ENCODE measurements at places on chromosomes 11 and 22.
A peak's percentile ranks its signal among the peaks of the same experiment; 100 is the strongest.

- DNase-seq: no peak
Measured at GRCh38 chr22:33288078-33288477, 229.9 kb upstream of the SYN3 start.

- no peak for DNase-seq
Measured at GRCh38 chr11:1100417-1101245, 26.0 kb downstream of the MUC2 start.

- no peak for DNase-seq
Measured at GRCh38 chr11:132051704-132052103, 681.3 kb downstream of the NTM start.

GRCh38 chr11:94754819-94755218 is 13.3 kb upstream of the AMOTL1 start:
- DNase-seq: no peak

GRCh38 chr11:131253142-131253655 is 117.2 kb upstream of the NTM start:
- DNase-seq: no peak

- peak; percentile 36 for DNase-seq
Measured at GRCh38 chr11:68051191-68052136, 12.6 kb downstream of the TCIRG1 start.

- DNase-seq: no peak
Measured at GRCh38 chr11:86627776-86628455, 44.5 kb downstream of the ME3 start.

GRCh38 chr22:45358127-45358526 is 48.4 kb downstream of the FAM118A start:
- DNase-seq: no peak

DNA sequence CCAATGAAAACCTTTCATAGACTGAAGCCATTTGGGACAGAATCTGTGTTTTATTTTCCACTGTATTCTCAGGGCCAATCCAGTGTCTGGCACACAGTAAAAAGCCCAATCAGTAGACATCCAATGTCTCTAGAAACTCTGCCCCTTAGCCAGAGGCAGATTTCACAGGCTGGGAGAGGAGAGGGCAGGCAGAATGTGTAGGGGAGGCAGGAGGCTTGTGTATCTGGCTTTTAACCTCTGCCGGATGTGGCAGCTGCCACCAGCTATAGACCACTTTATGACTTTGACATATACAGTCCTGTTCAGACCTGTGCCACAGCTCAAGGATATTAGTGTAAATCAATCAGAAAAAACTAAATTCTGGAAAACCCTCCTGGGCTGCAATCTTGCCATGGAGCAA is 4.4 kb downstream of the EXPH5 start:
- DNase-seq: peak; percentile 9

GRCh38 chr11:35618497-35619115 is 346 bp downstream of the FJX1 start:
- DNase-seq: no peak

DNA sequence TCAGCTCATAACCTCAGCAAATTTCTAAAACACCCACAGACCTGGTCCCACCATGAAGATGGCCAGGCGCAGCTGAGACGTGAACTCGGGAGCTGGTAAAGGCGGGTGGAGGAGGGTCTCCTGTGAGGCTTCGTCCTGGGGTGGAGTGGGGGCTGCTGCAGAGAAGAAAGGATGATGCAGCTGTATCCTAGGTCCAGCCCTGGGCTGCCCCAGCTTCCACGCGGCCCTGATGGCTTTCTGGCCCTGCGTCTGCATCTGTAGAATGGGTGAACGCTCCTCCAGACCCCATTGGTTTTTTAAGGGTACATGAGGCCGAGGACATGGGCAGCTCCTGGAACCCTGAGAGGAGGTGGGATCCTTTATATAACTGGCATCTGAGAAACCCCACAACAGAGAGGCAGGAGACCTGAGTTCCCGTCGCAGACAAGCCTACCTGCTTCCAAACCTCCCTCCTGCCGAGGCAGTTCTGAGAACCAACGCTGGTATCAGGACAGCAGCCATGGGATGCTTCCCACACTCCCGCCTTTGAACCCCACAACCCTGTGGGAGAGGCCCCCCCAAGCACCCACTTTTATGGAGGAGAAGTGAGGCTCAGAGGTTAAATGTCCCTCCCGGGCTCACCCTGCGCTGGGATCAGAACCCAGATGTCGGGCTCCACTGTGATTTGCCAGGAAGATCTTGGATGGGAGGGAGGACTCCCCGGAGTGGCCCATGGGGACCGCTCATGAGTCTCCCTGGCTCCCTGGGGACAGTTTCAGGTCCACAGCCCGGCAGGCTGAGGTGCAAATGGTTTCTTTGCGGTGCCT is 55.2 kb upstream of the FGF3 start:
- DNase-seq: no peak

- DNase-seq: peak; percentile 53
Measured at GRCh38 chr22:49970528-49971231, 10.1 kb downstream of the PIM3 start.

GRCh38 chr11:78085972-78086371 is 6.3 kb upstream of the NDUFC2 start:
- DNase-seq: no peak

DNA sequence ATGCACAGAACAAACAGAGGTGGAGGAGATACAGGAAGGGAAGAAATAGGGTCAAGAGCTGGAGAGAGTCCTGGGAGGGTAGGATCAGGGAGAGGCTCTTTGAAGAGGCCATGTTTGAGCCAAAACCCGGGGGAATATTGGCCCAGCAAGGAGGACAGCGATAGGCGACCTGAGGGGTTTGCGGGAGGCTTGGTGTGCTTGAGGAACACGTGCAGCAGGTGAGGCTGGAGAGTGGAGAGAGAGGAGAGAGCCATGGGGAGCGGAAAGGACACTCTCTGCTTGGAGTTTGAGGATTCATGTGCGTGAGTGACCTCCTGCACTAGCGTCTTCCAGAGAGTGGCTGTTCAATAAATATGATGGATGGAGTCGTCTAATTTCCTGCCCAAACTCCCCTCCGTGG is 4.7 kb upstream of the B3GAT1 start:
- no peak for DNase-seq

GRCh38 chr22:43479301-43479950 is 67.6 kb downstream of the MPPED1 start:
- DNase-seq: no peak

GRCh38 chr11:26676641-26677040 is 45.2 kb downstream of the SLC5A12 start:
- no peak for DNase-seq

GRCh38 chr11:104142698-104143097 is 21.2 kb downstream of the PDGFD start:
- no peak for DNase-seq

DNA sequence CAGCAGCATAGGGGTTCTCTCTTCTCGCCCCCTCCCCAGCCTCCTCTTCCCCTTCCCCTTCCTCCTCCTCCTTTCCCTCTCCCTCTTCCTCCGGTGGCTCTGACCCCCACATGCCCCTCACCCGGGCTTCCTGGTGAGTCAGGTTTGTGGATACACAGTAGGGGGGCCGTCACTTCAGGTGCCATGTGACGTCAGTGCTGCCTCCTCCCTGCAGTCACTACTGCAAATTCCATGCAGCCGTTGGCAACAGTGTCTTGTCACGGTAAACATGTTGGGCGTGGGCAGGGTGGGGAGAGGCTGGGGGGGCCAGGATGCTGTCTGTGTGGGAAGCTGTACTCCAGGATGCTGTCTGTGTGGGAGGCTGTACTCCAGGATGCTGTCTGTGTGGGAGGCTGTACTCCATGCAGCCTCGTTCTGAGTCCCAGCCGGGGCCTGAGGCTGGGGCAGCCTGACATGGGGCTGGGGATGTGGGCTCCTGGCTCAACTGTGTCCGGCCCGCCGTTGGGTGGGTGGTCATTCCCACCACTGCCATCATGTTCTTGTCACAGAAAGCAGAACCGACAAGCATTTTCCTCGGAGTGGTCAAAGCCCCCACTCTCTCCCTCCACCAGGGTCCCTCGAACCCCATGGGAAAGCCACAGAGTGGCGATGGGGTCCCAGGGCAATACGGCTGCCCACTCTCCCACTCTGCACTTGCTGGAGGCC is 2.4 kb upstream of the MUC2 start:
- peak; percentile 28 for DNase-seq

DNA sequence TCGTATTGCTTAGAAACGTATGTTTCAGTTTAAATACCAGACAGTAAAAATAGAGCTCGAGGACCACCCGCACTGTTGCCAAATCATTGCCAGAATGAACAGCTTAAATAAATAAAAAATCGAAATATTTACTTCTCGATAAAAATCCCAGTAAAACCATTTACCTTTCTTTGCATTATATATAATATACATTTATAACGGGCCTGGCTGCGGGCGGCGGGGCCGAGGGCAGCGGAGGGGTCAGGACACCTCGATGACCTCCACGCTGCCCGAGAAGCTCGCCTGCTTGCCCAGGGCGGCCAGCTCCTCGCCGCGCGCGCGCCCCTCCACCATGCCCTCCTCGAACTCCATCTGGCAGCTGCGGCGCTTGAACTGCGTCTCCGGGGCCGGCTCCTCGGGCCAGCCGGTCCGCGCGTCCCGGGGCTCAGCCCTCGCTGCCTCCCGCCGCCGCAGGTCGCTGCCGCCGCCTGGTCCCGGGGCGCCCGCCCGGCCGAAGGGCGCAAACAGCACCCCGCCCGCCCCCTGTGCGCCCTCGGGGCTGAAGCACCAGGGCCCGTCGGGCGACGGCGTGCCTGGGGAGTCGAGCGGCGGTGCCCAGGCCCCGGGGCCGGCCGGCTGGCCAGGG is 15.7 kb downstream of the DUSP8 start:
- DNase-seq: no peak

GRCh38 chr11:103013421-103013820 is 57.9 kb upstream of the MMP13 start:
- DNase-seq: no peak

DNA sequence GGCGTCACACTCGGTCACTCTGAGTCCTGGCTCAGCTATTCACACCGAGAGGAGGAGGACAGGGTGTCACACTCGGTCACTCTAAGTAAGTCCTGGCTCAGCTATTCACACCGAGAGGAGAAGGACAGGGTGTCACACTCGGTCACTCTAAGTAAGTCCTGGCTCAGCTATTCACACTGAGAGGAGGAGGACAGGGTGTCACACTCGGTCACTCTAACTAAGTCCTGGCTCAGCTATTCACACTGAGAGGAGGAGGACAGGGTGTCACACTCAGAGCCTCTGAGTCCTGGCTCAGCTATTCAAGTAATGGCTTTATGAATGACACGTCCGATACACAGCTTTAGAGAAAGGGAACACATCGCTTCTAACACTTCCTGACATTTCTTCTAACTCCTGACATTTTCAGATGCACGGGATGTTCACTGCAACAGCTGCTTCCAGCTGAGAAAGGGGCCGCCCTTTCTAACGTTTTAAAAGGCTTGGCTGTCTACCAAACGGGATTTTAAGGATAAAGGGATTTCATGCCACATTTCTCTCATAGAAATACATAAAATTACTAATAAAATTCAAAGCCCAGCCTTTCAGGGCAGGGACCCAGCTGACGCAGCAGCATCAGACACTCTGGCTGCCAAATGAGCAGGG is 28.1 kb downstream of the DRD4 start:
- DNase-seq: no peak

- no peak for DNase-seq
Measured at GRCh38 chr11:104549019-104549418, 349.2 kb downstream of the CASP12 start.

- DNase-seq: no peak
Measured at GRCh38 chr11:21975242-21975641, 217.6 kb upstream of the ANO5 start.

GRCh38 chr11:40271361-40271760 is 1188.1 kb downstream of the LRRC4C start:
- DNase-seq: no peak

GRCh38 chr11:8090756-8091155 is 9.7 kb downstream of the TUB start:
- DNase-seq: peak; percentile 75

DNA sequence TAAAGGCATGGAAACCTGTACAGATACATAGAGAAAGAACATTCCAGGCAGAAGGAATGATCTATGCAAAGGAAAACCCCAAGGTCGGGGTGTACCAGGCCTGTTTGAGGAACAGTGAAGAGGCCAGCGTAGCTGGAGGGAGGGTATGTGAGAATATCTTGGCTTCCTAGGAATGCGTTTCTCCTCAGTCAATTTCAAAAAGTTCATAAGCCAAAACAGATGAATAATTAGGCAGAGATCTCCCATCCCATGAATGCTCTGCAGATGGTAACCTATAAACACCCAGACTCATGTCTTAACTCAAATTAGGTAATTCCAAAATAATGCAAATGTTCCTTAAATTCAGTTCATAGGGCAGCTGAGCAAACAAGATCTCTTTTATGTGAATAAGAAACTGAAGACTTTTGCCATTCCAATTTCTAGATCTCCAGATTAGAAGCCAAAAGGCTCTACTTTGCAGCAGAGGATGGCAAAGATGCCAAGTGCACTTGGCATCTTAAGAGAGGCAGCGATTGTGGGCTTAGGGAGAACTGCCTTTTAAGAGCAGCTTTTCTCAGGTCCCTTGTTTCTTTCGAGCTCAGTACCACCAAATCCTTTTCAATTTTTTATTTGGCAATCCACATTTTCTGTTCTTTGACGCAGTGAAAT is 13.2 kb downstream of the FAM118B start:
- DNase-seq: no peak

DNA sequence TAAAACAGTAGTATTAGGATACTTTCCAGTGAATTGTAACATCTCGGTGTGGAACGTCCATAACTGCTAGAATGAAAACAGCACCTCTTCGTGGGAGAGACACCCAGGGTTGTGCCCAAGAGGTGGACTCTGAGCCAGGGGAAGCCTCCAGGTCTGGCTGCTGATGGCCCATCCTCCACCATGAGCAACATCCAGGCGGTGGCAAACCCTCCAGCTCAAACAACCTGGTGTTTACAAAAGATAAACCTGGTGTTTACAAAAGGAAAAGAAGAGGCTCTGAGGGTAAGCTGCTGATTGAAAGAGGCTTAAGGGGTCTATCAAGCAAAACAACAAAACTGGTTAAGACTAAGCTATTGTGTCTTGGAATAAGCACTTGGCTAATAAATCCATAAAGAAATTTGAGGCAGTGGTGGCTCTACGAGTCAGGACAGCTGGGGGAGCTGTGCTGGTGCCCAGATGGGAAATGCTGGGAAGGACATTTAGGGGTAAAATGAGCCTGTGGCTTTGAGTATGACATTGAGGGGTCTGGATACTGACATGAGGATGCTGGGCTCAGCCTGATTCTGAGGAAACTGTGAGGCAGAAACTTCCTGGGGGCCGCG is 909.0 kb downstream of the BRD1 start:
- no peak for DNase-seq

GRCh38 chr11:134468081-134468668 is 56.1 kb upstream of the B3GAT1 start:
- DNase-seq: no peak

DNA sequence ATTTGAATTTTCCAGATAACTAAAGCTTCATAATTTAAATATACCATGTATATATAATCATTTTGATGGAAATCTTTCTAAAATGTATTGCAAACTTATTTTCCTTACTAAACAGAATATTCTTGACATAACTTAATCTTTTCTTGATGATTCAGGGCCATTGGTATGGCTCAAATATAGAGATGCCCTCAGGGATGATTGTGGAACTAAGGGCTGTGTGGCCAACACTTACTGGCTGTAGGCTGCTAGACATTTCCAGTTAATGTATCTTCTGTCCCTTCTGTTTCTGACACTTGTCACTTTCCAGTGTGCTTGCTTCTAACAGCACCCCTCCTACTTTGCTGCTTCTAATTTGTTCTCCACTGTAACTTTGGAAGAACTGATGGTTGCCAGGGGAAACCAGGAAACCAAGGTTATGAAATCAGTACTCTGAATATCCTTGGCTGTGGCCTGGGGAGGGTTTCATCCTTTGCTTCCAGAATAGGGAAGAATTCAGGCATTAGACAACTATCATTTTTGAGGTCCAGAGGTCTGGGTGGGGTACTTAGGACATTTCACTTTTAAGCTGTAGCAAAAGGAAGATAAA is 697.2 kb downstream of the ETS1 start:
- no peak for DNase-seq

All from endothelial cell (in vitro differentiated cells).